ENCODE measurements at places on chromosomes 6 and 20.

DNA sequence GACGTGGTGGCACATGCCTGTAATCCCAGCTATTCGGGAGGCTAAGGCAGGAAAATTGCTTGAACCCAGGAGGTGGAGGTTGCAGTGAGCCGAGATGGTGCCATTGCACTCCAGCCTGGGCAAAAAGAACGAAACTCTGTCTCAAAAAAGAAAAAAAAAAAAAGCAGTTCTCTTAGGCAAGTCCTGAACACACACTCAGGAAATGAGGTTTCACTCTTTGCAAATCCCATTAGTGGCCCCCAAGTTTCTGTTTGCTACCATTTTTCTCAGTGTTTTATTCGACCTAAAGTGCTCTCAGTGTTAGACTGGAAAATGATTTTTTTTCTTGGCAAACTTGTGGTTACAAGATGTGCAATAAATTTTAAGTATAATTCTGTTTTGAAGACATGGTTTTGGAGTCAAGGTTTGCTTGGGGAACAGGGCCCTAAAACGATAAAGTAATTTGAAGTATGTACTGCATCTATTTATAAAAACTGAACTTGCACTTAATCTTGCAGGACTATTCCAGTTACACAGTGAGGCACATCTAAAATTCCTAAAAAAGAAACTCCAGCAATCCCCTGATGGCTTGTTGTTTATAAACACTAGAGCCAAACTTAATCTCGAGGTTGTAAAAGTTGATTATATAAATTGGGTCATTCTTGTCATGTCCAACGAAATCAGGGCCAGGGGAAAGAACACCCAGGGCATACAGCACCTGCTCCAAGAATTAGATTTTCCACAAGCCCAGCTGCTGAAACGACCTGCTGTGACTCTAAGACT is 42.6 kb downstream of the MAP1LC3A start:
- no peak for DNase-seq

- no peak for DNase-seq
Observed at GRCh38 chr20:15991279-15991678, 582.0 kb downstream of the KIF16B start.

DNA sequence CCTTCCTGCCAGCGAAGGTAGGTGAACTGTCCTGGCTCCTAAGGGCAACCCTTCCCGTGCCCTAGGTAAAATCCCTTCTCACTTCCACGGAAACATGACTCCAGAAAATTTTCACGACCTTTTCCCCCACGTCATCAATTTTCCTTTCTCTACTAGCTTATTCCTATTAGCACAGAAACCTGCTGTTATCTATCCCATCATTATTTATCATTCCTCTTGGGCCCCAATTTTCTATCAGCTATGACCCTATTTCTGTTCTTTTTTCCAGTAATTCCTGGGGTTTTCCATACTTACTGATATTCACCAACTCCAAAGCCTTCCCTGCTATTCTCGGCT is 23.8 kb upstream of the GCM1 start:
- no peak for DNase-seq

DNA sequence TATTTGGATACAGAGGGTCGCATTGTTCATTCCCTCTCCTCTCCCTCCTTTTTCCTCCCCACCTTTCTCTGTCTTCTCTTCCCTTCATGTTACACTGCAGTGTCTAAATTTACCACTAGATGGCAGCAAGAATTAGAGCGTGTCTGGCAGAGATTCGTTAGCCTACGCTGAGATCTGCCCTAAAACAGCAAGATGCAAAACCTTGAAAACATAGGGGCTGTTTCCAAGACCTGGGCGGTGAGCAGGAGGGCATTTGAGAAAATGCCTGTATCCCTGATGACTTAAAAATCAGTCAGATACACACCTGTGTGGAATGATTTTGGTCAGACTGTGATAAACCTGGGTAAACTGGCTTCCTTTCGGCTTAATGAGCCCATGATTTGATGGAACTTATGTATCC is 101.5 kb upstream of the ISM1 start:
- no peak for DNase-seq

- DNase-seq, result no peak
Observed at GRCh38 chr20:30812739-30813411, 444.6 kb upstream of the DEFB115 start.

- DNase-seq, result no peak
Observed at GRCh38 chr6:42249279-42249678, 31.6 kb upstream of the MRPS10 start.

- no peak for DNase-seq
Observed at GRCh38 chr20:370151-370600, 10.4 kb upstream of the TRIB3 start.

DNA sequence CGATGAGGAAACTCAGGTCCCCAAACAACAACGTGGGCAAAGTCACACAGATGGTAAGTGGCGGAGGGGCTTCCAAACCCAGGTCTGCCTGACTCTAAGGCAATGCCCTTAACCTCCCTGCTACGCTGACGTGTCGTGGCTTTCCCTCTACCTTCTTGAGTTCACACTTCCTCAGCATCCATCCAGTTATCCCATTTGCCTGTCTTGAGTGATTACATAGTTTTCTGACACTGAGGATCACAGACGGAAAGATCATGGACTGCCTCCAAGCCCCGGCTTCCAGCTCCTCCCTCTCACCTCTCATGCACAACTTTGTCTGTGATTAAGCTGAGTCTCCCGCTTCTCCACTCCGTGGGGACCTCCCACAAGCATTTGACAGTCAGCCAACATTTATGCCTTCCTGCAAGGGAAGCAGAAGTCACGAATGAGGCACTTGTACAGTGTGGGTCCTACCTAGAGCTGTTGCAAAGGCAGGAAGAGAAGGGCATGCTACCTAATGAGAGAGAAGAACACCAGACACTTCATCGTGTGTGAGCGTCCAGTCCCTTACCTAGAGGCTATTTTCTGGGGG is 33.8 kb downstream of the TBC1D7 start:
- DNase-seq, result no peak

GRCh38 chr6:165952514-165952913 is 215.1 kb downstream of the TBXT start:
- no peak for DNase-seq

GRCh38 chr20:39105551-39105950 is 143.4 kb downstream of the DHX35 start:
- DNase-seq, result no peak

DNA sequence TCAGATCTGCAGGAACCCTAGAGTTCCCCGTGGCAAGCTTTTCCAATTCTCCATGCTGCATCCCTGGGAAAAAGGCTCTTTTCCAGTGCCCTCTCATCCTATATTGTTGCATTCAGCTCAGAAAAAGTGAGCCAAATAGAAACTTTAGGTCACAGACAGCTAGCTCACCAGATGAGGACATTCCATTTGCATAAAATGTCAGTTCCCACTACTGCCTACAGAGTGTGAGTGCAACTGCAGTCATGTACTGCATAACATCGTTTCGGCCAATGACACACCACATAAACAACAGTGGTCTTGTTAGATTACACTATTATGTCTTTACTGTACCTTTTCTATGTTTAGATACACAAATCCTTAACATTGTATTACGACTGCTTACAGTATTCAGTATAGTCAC is 8.6 kb downstream of the HS3ST5 start:
- DNase-seq, result no peak

GRCh38 chr6:30470968-30471367 is 18.3 kb upstream of the HLA-E start:
- no peak for DNase-seq

DNA sequence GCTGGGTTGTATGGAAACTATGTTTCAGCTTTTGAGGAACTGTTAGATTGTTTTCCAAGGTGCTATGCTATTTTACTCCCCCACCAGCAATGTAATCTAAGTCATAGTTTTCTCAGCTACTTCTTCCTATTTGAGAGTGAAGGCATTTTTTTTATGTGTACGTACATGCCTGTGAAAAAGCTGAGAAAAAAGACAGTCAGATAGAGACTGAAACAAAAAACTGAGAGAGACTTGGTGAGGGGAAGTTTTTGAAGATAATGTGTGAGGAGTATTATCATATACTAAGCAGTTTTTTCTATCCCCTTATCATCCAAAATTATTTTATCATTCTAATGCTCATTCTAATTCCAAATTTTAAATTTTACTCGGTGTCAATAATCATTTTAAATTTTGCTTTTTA is 780.0 kb downstream of the BCKDHB start:
- no peak for DNase-seq

- no peak for DNase-seq
Observed at GRCh38 chr20:14046534-14046933, 51.2 kb downstream of the MACROD2 start.

DNA sequence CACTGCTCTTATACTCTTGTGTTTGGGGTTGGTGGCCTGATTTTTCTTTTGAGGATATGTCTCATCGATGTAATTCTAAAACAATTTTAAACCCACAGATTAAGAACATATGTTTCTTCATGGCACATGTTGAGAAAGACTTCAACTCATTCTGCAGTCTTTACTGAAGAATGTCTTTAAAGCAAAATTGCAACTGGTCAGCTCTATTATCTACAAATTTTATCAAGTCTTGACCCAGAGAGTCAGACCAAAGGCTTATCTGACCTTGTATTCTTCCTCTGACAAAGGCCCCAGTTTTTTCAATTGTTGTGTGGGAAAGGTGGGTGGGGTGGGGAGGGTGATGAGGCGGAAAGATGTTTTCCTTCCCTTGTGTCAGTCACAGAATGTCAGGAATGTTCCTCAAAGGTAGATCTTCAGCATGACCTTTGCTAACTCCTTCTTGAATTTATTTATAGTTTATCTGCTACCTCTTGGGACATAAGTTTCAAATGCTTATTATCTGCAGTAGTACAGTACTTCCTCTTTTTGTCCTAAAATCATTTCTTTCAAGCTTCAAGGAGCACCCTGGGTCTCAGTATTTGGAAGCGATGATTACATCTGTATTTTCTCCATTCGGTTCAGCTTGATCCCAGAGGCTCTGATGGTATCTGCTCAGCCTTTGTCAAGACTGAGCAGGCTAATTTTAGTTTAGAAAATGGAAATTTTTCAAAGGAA is 63.2 kb upstream of the TIAM2 start:
- DNase-seq, result no peak

- no peak for DNase-seq
Observed at GRCh38 chr6:136213853-136214252, 36.3 kb downstream of the MTFR2 start.

- no peak for DNase-seq
Observed at GRCh38 chr20:38120625-38120988, 44.5 kb downstream of the TGM2 start.

DNA sequence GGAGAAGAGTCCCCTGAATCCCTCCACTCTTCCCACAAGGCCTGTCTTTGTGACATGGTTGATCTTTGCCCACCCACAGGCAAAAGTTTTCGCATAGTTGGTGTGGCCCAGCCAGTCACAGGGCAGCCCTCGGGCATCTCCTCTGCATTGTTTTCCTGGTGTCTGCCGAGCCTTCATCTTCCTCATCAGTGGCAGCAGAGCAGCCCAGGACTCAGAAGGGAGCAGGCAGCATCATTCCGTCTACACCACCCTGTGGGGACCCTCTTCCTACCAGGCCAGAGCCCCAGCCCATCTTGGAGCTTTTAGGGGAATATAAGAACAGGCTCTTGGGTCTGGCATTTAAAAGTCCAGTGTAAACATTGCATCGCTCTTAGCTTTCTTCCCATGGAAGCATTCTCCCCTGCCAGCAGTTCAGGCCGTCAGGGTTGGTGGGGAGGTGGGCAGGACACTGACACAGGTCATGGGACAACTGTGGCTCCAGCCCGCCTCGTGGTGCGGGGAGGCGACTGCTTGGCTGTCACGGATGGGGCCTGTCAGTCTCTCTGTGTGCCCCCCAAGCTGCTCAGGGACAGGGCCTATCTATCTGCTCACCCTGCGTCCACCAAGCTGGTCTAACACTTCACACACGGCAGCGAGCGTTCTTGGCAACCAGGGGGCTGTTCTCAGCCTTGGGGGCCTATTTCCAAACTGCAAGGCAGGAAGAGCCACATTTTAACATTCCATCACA is 38.3 kb downstream of the PDRG1 start:
- DNase-seq, result no peak

DNA sequence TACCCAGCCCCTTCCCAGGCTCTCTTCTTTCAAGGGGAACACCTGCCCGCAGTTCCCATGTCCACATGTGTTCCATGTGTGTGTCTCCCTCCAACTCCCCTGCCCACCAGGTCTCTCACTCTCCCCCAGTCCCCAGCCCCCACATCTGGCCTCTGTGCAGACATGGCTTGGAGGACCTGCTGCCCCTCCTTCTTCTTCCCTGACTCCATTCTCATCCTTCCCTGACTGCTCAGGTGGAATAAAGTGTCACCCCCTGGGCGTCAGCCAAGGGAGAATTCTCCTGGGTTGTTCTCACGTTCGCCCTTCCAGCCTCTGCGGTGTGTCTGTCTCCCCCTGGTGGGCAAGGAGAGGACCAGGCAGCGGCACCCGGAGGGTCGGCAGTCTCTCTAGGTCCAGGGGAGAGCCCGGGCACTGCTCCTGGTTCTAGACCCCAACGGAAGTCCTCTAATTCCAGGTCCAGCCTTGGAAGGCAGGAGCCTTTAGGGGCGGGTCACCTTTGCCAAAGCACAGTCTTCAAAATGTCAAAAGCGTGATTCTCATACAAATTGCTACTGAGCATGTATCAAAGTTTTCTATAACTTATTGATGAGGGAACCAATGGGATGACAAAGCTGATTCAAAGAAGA is 50.5 kb downstream of the EBF4 start:
- DNase-seq, result peak; percentile 76

GRCh38 chr6:11798538-11798937 is 19.9 kb upstream of the ADTRP start:
- DNase-seq, result no peak

DNA sequence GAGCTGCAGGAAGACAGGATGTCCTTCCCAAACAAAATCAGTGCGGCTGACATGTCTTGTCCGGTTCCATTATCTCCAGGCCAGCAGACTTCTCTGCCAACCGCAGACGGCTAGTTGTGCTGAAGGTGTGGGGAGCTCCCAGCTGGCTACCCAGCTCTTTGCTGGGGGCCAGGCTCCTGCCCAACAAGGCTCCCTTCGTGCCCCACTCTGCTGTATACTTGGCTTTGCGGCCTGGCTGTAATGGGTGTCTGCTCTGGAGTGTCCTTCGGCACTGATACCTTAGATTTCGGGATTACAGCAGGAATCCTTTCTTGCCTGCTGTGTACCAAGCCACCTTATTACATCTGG is 48.7 kb upstream of the IRF4 start:
- no peak for DNase-seq

GRCh38 chr6:112710710-112711109 is 363.6 kb downstream of the RFPL4B start:
- no peak for DNase-seq

DNA sequence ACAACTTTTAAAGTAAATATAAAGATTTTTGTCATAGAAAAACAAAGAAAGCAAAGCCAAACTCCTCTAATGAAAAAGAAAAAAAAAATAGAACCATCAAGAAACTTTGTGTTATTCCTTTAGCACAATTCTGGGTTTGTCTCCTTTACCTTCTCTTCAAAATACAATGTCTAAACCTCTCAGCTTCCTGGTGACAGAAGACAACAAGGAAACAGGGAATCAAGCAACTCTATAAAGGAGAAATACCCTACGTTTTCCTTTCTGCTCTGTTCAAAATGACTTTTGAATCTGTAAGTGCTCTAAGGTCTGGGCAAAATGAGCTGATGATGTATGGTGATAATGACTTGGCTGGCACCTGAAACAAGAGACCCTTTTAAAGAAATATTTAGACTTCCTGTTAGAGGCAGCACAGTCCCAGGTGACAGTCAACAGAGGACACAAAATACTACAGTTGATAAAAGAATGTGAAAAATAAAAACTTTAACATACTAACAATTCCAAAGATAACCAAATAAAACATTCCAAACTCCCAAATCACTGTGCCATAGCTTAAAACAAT is 101.4 kb downstream of the PRDM1 start:
- no peak for DNase-seq

GRCh38 chr20:1391640-1392442 is 1.0 kb downstream of the FKBP1A start:
- peak; percentile 26 for DNase-seq
